Stimulated activated CD4-positive, alpha-beta T cell treated with anti-CD3 and anti-CD28 coated beads, TNF-alpha, amount 100 ng/mL, for 4 hours (primary cell): ENCODE measurements at places on chromosomes 12 and 14.

- no peak for DNase-seq
Measured at GRCh38 chr14:34126586-34126985, 175.7 kb upstream of the EGLN3 start.

DNA sequence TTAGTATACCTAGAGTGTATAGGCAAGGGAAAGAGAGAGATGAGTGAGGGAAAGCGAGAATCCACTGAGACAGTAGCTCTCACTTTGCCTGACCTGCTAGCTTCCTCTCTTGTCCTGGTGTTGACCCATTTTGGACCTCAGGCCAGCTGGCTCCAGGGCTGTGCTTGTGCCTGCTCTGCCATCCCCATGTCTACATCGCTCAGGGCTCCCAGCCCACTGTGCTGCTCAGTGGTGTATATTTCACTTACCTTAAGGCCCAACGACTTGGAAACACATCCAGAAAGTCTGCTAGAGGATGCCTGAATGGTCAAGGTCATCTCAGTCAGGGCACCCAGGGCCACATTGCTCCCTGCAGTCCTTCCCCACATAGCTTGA, 964 bp upstream of the SERPINA4 start:
- DNase-seq: no peak

DNA sequence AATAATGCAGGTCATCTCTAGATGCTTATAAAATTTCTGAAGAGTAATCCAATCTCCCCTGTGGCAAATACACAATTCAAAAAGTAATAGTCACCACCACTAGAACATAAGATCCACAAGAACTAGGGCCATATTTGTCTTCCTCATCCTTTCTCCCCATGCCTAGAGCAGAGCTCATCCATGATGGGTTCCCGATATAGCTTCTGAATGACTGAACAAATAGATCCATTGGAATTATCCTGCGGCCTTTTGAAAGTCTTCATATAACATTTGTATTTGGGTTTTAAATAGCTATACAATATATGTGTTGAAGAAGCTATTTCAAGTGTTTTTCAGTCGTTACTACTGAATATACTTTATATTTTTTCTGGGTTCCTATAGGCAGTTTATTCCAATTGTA, 5.7 kb downstream of the DCN start:
- no peak for DNase-seq

DNA sequence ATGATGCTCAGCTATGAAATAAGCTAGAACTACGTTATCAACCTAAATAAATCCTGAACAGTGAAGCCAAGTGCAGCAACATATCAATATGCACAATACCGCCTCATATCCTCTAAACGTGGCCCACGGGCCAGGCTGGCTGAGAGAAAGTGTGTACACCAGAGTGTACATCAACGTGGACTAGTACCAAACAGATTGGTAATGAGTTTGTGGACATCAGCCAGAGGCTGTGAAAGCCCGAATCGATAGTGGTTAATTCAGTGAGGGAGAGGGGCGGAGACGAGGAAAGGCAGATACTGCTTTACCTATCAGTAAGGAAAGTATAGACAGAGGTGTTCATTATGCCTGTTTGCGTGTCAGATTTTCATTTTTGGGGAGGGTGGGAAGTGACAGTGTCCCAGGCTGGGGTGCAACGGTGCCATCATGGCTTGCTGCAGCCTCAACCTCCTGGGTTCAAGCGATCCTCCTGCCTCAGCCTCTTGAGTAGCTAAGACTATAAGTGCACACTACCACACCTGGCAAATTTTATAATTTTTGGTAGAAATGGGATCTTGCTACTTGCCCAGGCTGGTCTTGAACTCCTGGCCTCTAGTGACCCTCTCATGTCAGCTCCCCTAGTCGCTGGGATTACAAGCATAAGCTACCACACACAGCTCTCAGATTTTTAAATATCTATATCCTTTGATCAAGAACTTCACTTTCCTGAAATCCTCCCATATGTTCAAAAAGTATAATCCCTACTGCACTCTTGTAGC, 50.1 kb downstream of the ANAPC7 start:
- no peak for DNase-seq

- DNase-seq: no peak
Measured at GRCh38 chr14:101017806-101018560, 114.5 kb upstream of the RTL1 start.

DNA sequence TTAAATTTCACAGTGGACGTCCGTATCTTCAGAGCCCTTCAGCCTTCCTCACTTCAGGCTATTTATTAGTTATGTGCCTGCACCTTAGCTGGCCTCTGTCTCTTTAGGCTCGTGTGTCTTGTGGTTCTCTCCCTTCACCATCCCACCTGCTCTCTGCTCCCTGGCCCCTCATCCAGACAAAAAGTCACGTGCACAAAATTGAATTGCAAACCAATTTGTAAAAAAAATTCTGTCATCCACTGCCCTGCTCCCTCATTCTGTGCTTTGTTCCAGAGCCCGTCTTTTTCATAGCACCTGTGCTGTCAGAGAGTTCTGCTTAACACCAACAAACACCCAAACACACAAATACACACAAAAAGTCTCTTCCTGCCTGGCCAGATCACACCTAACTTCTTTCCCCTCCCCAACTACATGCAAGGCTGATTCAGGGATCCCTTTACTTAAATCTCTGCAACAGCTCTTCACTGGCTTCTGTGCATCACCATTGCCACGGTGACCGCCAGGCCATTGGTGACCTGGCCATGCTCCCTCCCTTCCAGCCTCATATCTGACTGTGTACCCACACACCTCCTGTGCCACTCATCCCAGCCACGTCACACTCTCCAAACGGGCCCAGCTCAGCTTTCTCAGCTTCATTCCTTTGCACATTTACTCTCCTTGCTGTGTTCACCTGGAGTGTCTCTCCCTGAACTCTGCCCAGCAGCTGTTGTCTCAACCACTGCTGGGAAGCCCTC, 205.7 kb downstream of the TTC8 start:
- no peak for DNase-seq

DNA sequence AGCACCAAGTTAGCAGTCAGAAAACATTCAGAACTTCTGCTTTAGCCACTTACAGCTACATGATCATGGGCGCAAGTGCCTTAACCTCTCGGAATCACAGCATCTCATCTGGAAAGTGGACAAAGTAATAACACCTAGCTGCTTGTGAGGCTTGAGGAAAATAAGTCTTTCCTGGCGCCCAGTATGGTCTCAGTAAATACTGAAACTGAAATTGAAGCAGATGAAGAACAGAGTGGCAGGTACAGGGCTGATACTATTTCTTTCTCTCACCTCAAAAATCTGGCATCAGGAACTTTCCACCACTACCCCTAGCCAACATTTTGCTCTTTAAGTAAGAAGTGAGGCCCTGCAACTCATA, 129.7 kb upstream of the FUT8 start:
- no peak for DNase-seq

GRCh38 chr14:85295318-85295717, 234.6 kb upstream of the FLRT2 start:
- no peak for DNase-seq

DNA sequence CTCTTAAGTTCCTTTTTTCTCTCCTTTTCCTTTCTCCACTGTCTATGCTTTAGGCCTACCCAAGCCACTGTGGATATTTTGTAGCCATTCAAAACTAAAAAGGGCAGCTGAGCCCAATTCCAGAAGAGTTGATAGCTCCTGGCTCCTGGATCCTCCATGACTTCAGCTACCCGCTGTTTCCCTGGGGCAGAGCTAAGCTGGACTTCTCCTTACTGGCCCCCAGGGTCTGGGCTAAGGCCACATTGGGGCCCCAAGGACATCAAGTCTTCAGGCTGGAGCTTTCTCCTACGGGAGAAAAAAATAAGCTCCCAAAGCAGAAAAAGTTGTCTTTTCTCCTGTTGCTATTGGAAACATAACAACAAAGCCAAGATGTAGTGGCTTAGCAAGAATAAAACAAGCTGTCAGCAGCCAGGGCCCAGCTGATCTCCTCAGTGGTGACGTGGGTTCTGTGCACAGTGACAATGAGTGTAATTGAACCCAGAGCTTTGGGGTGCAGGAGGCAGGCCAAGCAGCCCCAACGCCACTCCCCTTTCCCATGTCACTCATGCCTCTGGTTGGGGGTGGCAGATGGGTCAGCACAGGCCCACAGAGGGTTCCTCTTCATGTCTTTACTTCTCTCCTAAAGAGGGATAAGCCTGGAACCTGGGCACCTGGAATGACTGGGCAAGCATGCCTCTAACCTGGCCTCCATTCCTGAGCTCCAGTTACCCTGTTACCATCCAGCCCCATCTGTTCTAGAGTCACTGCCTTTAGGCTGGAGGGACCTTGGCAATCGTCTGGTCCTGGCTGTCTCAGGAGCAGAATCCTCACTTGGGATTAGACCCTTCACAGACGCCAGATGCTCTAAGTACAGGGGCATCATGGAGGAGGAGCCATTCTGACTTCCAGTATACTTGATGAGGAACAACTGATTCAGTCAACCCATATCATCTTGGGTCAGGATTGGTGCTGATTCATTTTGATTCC, 171.2 kb downstream of the ZFP36L1 start:
- DNase-seq: no peak

DNA sequence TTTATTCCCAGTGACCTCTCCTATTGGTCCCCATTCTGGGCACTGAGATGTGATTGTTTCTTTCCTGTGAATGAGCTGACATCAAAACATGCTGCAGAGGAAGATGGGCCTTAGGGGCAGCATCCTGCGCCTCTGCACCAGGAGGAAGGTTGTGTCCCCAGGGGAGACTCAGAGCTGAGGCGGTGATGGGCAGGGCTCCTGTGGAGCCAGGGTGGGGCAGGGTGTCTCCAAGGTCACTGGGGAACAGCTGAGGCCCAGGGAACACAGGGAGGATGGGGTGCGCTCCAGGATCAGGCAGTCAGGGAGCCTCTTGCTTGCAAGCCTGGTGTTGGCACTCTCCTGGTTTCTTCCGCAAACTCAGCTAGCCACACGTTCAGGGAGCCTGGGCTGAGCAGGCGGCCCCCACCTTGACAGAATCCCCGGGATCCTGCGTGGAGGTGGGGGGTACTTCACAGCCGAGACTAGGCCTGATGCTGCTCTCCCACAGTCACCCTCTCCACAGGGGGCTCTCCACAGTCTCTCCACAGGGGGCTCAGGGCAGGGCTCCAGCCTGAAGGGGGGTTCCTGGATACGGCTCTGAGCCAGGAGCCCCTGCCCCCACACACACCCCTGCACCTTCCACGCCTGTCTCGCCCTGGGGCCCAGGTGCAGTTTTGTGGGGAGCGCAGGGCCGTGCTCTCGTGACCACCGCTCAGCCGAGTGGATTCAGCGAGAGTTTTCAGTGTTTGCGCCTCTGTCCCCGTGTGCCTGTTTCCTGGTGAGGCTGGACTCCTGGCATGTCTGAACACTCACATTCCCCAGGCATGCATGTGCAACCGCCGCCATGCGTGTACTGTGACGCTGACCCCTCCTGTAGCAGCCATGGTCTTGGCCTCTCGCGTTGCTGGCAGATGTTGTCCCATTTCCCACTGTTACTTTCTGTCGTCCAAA, 264.7 kb downstream of the SEC23A start:
- DNase-seq: no peak

- no peak for DNase-seq
Measured at GRCh38 chr14:88075269-88075981, 70.5 kb downstream of the GPR65 start.

DNA sequence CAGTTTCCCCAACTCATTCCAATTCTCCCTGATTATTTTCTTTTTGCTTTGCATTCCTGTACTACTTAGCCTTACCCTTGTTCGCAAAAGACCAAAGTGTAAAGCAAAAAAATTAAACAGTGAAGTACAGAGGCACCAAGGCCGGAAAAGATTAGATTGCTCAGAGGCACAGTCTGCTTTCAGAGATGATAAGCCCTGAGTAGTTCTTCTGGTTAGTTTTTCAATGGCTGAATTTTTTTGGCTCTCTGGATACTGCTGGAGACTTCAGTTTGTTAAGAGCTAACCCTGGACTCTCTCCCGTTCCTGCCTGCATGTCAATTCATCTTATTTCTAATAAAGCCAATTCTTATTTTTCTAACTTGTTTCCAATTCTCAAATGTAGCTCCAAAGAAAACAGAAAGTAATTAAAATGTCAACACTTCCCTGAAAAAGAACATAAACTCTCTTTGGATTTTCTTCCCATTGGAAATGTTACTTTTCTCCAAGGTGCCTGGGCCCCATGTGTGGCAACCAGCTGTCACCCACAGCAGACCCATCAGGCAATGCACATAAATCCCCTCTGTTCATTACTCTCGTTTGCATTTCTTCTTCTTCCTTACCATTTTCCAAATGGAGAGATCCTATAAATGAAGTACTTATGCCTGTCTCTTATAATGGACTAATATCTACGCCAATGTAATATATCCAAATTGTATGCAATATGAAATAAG, 142.8 kb downstream of the BTG1 start:
- no peak for DNase-seq

DNA sequence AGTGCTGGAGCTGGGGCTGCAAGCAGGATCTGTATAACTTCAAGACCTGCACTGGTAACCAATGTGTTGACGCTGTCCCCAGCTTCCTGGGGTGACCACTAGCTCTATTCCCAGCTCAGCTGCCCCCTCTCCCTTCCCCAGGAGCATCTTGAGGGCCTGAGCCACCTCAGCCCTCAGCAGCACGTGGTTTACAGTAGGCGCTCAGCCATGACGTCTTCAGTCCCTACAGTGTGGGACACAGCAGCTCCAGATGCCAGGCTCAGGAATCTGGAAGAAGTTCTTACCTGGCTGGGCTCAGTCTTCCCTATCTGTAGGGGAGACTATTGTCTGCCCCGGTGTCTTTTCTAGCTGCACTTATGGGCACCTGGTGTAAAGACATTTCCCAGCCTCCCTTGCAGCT, 8.6 kb downstream of the SDS start:
- no peak for DNase-seq

DNA sequence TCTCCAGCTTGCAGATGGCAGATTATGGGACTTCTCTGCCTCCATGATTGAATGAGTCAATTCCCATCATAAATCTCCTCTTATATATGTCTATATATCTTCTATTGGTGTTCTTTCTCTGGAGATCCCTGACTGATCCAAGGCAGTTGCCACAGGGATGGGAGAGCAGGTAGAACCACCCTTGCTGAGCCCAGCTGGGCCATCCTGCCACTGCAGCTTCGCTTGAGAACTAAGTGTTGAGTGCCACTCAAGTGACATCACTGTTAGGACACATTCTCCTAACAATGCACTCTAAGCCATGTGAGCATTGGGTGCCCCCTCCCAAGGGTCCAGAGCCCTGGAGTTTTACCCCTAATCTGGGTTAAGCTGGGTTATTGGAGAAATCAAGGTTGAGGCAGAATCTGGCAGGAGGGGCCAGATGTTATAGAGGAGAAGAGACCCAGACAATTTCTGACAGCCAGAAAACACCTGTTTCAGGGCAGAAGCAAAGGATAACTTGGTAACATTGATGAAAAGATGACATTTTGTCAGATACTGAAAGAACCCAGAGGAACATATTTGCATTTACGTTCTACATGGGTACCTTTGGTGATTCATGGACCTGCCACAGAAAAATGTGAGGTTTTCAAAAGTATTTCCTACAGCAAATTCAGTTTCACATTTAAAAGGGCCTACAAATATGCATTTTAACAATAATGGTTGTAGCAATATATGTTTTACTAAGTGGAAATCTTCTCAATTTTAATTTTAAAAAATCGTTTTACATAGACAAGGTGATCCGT, 57.2 kb upstream of the MAX start:
- DNase-seq: no peak
